ENCODE measurements at places on chromosomes 12 and 14.

- DNase-seq = peak; percentile 96
These were observed at the start of gene TMX1 for GRCh38 chr14:51239813-51240803. Gene TMX1, plus strand, starts transcription at chr14:51240247. Its CDS starts 46 bp downstream, at chr14:51240293.

DNA sequence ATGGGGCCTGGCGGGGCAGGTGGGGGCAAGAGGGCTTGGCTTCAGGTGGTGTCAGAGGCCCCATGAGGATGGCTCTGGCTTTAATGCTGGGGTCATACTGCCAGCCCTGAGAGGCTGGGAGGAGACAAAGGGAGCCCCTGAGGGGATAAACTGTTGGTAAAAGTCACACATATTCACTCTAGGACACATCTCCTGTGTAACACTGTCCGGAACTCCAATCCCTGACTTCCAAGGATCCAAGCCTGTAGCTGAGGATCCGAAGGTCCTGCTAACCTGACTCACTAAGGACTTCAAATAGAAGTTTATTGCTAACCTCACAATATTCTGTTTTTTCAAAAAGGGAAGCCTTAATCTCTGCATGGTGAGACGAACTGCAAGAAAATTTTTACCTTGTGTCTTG is 39.2 kb upstream of the GPR68 start:
- DNase-seq = no peak

DNA sequence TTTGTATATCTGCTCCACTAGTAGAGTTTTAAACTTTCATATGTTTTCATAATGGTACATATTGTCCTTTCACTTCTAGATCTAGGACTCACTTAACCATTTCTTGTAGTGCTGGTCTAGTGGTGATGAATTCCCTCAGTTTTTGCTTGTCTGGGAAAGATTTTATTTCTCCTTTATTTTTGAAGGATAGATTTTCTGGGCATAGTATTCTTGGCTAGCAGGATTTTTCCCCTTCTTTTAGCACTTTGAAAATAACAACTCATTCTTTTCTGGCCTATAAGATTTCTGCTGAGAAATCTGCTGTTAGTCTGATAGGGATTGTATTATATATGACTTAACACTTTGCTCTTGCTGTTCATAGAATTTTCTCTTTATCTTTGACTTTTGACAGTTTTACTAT is 69.3 kb downstream of the CAND1 start:
- no peak for DNase-seq

- no peak for DNase-seq
These were observed 848.4 kb upstream of the FBXO33 start for GRCh38 chr14:40280652-40281051.

GRCh38 chr14:56855891-56856461 is 45.7 kb upstream of the OTX2 start:
- DNase-seq = no peak

- no peak for DNase-seq
These were observed 30.5 kb downstream of the DPF3 start for GRCh38 chr14:72863216-72864006.

GRCh38 chr12:69684466-69684865 is 14.6 kb downstream of the BEST3 start:
- no peak for DNase-seq

DNA sequence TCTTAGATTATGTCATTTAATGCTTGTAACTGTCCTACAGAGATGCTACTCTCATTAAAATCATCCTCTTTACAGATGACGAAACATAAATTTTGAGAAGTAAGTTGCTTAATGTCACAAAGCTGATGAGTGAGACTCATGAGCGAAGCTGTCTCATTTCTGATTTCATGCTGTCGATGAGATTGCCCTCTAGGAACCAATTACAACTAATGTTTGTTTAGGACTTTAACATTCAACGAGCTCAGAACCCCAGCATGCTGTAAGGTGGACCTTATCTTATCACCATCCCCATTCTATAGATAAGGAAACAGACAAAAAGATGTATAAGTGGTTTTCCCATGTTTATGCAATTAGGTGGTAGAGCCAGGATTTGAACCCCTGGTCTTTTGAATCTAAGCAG is 23.1 kb downstream of the BHLHE41 start:
- DNase-seq = no peak

- peak; percentile 45 for DNase-seq
These were observed at the start of the genes FOXA1 and TTC6 for GRCh38 chr14:37594971-37595808. Gene FOXA1, minus strand, starts transcription at chr14:37595249. Its CDS starts 277 bp downstream, at chr14:37594972. Gene TTC6, plus strand, starts transcription at chr14:37595629. Its CDS starts 26,436 bp downstream, at chr14:37622065.

DNA sequence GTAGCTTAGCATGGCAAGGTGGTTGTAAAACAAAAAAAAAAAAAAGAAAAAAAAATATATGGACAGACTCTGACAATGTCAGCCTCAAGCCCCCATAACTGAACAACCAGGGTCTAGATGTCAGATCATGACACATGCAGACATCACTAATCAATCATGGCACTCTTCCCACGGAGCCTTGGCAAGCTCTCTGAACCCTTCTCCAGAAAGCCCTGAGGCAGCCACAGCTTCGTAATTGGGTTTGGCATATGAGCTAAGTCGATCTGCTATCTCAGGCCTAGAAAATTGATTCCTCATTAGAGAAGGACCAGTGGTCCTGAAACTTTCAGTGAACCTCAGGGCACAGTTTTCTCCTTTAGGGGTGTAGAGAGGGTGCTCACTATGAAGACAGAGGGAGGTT is 112.2 kb downstream of the GPR135 start:
- DNase-seq = no peak

DNA sequence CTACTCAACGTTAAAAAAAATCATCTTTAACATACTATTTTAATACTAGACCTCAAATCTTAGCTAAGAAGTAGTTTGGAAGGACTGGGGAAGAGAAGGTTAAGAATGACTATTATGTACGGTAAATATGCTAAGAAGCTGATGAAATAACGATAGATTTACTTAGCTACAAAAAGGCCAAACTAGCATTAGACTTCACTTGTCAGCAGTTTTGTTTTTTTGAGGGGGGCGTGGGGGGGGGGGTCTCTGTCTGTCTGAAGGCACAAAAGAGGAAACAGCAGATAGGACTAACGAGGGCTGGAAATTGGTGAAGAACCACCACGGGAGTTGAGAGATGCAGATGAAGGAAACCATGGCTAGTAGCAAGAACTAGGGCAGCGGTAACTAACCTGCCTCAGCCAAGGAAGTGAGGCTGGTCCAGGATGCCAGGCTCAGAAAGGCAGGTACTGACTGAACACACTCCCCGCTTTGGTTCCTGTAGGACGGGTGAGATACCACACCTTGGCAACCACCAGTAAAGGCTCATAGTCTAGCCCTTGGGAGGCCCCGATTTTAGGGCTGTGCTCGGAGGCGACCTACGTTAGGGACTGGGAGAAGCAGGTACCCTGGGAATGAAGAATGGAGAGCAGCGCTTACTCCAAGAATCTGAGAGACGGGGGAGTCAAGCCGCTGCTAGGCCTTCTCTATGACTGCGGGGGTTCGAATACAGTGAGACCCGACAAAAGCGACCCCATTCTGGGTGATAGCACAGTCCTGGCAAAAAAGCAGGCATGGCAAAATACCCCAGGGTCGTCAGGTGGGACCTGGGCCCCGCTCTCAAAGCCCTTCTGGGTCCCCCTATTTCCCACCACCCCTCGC is 675 bp downstream of the NEDD8 start:
- no peak for DNase-seq

DNA sequence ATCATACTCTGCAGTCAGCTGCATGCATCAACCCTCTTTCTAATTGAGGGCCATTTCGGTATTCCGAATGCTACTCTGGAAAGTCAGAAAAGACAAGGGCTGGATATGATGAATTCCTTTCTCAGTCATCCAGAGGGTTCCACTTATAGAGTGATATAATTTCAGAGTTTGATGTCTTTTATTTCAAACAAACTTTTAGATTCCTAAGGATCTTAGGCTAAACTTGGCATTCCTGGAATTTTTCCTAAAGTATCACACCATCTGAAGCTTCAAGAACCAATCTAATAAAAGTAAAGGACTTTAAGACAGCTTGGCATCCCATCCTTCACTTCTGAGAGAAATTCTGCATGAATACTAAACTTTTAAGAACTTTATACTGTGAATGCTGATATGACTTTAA is 69.3 kb upstream of the KCNJ8 start:
- no peak for DNase-seq

- no peak for DNase-seq
These were observed 36.1 kb upstream of the LRFN5 start for GRCh38 chr14:41570415-41571155.

DNA sequence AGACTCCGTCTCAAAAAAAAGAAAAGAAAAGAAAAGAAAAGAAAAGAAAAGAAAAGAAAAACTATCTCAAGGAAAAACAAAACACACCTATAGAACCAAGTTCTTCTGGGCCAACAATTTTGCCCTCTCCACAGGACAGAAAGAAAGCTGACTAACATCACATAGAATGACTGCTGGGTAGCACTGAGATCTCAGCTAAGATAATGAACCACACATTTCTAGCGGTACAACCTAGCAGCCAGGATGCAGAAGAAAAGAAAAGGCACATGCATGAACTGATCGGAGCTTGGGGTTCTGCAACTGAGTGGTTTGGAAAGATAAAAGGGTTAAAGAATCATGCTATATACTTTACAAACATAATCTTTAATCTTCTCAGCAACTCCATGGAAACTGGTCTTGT is 19.5 kb downstream of the TMED10 start:
- DNase-seq = no peak

DNA sequence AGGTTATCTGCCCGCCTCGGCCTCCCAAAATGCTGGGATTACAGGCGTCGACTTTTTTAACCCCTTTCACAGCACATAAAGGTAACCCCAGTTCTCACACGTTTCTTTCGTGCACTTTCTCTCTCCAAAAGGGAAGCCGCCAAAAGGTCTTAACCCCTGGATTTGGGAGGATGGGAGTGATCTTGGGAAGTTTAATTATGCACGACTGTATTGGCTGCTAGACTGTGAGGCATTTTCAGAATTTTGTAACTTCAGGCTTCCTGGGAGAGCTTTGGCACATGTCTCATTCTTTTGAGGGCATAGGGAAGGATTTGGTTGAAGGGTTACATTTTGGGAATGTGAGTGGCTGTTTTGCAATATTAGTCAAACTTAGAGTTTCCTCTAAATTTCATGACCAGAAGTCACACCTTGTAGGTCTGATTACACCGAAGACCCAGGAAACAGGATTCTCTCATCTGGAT is 1.4 kb upstream of the SMARCC2 start:
- no peak for DNase-seq

DNA sequence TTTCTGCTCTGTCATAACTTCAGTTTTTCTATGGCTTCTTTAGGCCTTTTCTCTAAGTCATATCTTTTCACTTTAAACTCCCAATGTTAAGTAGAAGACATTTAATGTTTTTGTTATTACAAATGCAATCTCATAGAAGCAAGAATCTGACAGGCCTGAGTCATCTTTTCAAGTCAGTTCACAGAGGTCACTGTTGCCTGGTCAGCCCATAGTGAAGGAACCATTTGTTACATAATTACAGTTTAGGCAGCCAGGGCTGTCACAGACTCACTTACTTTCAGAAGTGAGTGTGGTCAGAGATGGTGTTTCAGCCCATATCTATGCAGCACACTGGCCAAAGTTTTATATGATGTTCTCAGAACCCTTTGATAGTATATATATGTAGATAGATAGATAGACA is 46.5 kb downstream of the CCER1 start:
- no peak for DNase-seq

DNA sequence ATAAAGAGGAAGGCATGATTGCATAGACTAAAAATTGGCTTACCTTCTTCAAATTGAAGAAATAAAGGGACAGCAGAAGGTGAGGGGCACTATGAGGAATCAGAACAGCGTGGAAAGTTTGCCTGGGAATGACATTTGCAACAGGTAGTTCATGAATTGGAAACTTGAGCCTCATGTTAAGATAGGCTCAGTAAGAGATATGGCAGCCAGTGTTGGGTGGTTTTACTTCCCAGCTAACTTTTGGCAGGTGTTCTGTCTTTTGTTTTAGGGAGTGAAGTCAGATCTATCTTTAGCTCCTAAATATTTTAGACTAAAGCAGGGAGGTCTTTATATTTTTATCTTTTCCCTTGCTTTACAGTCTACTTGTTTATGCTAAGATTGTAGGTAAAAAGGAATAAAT is 122.4 kb downstream of the ANO6 start:
- no peak for DNase-seq

DNA sequence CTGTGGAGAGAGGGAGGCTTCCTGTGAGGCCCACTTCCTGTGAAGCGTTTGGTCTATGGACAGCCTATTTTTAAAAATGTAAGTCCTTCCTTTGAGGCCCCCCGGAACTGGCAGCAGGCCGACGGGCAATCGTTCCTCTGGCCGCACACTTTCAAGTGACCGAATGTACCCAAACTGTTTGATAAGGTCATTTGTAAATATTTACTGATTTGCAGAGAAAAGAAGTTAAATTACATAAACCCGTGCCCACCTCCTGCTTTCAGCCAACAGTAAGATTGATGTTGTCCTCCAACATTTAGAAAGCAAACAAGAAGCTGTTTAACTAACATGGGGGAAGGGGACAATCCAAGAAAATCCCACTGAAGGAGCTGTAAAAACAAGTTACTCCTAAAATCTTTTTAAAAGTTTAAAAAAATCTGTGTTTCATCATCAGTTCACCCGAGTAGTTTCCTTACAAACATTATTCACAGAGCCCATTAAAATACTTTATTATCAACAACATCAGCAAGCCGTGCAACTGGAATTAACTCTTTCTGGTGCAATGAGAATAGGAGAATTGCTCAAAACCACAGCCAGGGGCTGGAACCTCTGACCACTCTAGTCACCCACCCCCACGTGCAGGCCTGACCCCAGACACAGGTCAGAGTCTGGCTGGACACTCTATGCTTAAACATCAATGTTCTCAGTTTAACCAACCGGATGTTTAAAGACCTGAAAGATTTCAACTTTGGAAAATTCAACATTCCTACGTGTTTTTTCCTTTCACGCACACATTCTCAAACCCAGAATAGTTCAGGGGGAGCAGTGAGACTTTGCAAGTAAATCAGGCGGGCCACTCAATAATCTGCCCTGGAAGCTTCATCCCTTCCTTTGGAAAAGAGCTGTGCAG is 65.3 kb downstream of the FOXN3 start:
- DNase-seq = no peak

- DNase-seq = no peak
These were observed 49.6 kb downstream of the GRIP1 start for GRCh38 chr12:66629138-66629870.

- DNase-seq = no peak
These were observed 818.6 kb upstream of the MGAT4C start for GRCh38 chr12:87074781-87075180.

DNA sequence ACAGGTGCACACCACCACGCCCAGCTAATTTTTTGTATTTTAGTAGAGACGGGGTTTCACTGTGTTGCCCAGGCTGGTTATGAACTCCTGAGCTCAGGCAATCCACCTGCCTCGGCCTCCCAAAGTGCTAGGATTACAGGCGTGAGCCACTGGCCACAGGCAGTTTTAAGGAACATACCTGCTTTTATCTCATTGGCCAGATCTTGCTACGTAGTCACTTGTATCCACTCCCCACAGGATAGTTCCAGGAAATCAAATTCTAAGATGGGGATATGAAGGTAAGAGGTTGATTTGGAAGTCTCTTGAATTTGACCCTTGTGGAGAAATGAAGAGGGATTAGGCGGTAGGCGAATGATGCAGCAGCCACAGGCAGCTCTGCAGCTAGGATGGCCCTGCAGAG is 8.8 kb upstream of the PLEKHG6 start:
- DNase-seq = no peak

- DNase-seq = no peak
These were observed 196.0 kb upstream of the EEA1 start for GRCh38 chr12:93125126-93125525.
